ENCODE measurements at places on chromosomes 6 and 20. TPM values are rescaled to one million over a fixed set of nuclear protein-coding genes. Genes with fewer than 3 reads are reported as not detected.

Gene SFT2D1
- 20.9 TPM for total RNA-seq

Gene TTBK1
- not detected for total RNA-seq

Gene SMLR1
- total RNA-seq: not detected

Gene BEND6
- total RNA-seq: not detected

Gene TNFAIP3
- total RNA-seq: 6.3 TPM

Gene SLC24A3
- total RNA-seq: 15.7 TPM

Gene HLA-G
- total RNA-seq: not detected

Gene CDSN
- not detected for total RNA-seq

Gene TSBP1
- total RNA-seq: not detected

Gene DNAH8
- 14.6 TPM for total RNA-seq

Gene RUNX2
- total RNA-seq: 0.52 TPM

Gene GSTA2
- total RNA-seq: under 0.01 TPM

Gene B3GALT4
- 2.1 TPM for total RNA-seq

Gene SOX4
- total RNA-seq: 46.4 TPM

Gene DSTN
- 104 TPM for total RNA-seq

Gene BMP6
- total RNA-seq: 2.1 TPM

Gene BMP7
- total RNA-seq: 3.7 TPM

Gene WFDC10B
- not detected for total RNA-seq

Gene PRR18
- 0.52 TPM for total RNA-seq

Gene SLC17A3
- total RNA-seq: not detected

Gene PTGIS
- 25.6 TPM for total RNA-seq

Gene TSPO2
- 1.0 TPM for total RNA-seq

Gene BEND3
- 2.1 TPM for total RNA-seq

Gene IGF2R
- total RNA-seq: 161 TPM

Gene PPP1R16B
- total RNA-seq: 4.2 TPM

Gene RAB44
- not detected for total RNA-seq

Gene SEMG2
- not detected for total RNA-seq

Gene NR2E1
- total RNA-seq: not detected

Gene TFAP2A
- total RNA-seq: not detected

Gene RCAN2
- total RNA-seq: 1.6 TPM

Gene HLA-DOA
- total RNA-seq: 1.0 TPM

Gene CRISP3
- total RNA-seq: not detected

Gene ATP6V1G2
- 1.0 TPM for total RNA-seq

Gene NHSL1
- 25.1 TPM for total RNA-seq

Gene GABRR1
- 0.52 TPM for total RNA-seq

Gene SLC17A1
- total RNA-seq: not detected

Gene CAP2
- 47.5 TPM for total RNA-seq

Gene DZANK1
- 1.0 TPM for total RNA-seq

Gene CDH4
- 0.52 TPM for total RNA-seq

Gene RIPPLY2
- total RNA-seq: 1.6 TPM

Gene RFX6
- total RNA-seq: not detected

Gene NOX3
- total RNA-seq: not detected

Gene SIRT5
- 10.4 TPM for total RNA-seq

Gene C20orf202
- total RNA-seq: 0.52 TPM

Gene LRRC73
- total RNA-seq: 0.52 TPM

Gene CCN6
- not detected for total RNA-seq

Gene PPIL6
- total RNA-seq: 15.7 TPM

Gene MYBL2
- 3.1 TPM for total RNA-seq

Gene SH3BGRL2
- total RNA-seq: 4.7 TPM

Gene ECT2L
- total RNA-seq: under 0.01 TPM

Gene SLC17A9
- total RNA-seq: not detected

Data from skeletal muscle tissue (tissue), 5 donors.